ENCODE measurements at places on chromosomes 11 and 22. TPM values are rescaled to one million over a fixed set of nuclear protein-coding genes. Genes with fewer than 3 reads are reported as not detected.

The PATE4 gene
- not detected for total RNA-seq

The BEST1 gene
- 1.2 TPM for total RNA-seq

The TRIM51 gene
- not detected for total RNA-seq

The CRYBA4 gene
- not detected for total RNA-seq

The TMPRSS4 gene
- total RNA-seq = 18.7 TPM

The PRODH gene
- 4.3 TPM for total RNA-seq

The MPPED2 gene
- total RNA-seq = not detected

The SORL1 gene
- 4.9 TPM for total RNA-seq

The TAF10 gene
- total RNA-seq = 51.5 TPM

The MPZL3 gene
- 13.4 TPM for total RNA-seq

The SCARF2 gene
- total RNA-seq = 1.7 TPM

The MS4A2 gene
- total RNA-seq = not detected

The LRRC74B gene
- total RNA-seq = 0.25 TPM

The OR6T1 gene
- not detected for total RNA-seq

The FOSL1 gene
- 69.9 TPM for total RNA-seq

The PATE1 gene
- total RNA-seq = not detected

The UBASH3B gene
- 81.9 TPM for total RNA-seq

The C11orf91 gene
- not detected for total RNA-seq

The XNDC1N gene
- 19.3 TPM for total RNA-seq

The PDGFD gene
- total RNA-seq = 6.1 TPM

The SF3A1 gene
- total RNA-seq = 207 TPM

The CYB561A3 gene
- total RNA-seq = 96.9 TPM

The FLRT1 gene
- 0.25 TPM for total RNA-seq

The CCDC15 gene
- 2.7 TPM for total RNA-seq

The RFPL1 gene
- not detected for total RNA-seq

The MYEOV gene
- total RNA-seq = 232 TPM

The NEFH gene
- 5.1 TPM for total RNA-seq

The VSIG10L2 gene
- not detected for total RNA-seq

The PHLDA2 gene
- 10.7 TPM for total RNA-seq

The PATE3 gene
- total RNA-seq = not detected

The ANO9 gene
- total RNA-seq = 27.6 TPM

The ARHGAP32 gene
- 35.1 TPM for total RNA-seq

The GNG3 gene
- 0.57 TPM for total RNA-seq

The NFAM1 gene
- not detected for total RNA-seq

The GUCY1A2 gene
- not detected for total RNA-seq

The EEF1G gene
- total RNA-seq = 1,773 TPM

The UBQLNL gene
- total RNA-seq = not detected

The OR52N4 gene
- total RNA-seq = not detected

The PLAAT5 gene
- not detected for total RNA-seq

The TH gene
- total RNA-seq = 2.5 TPM

The TMEM45B gene
- total RNA-seq = 13.3 TPM

The PEX16 gene
- 48.6 TPM for total RNA-seq

The OLFML1 gene
- total RNA-seq = not detected

The OR10W1 gene
- not detected for total RNA-seq

The DMC1 gene
- 5.6 TPM for total RNA-seq

The KCTD14 gene
- 12.0 TPM for total RNA-seq

The MYRF gene
- 15.3 TPM for total RNA-seq

The KLHL22 gene
- 17.7 TPM for total RNA-seq

The SCUBE1 gene
- not detected for total RNA-seq

The CKAP5 gene
- total RNA-seq = 195 TPM

The MS4A7 gene
- not detected for total RNA-seq

The GRM5 gene
- not detected for total RNA-seq

The RASD2 gene
- 0.95 TPM for total RNA-seq
